RWPE2 (cell line): ENCODE measurements at places on chromosomes 1 and 21.

DNA sequence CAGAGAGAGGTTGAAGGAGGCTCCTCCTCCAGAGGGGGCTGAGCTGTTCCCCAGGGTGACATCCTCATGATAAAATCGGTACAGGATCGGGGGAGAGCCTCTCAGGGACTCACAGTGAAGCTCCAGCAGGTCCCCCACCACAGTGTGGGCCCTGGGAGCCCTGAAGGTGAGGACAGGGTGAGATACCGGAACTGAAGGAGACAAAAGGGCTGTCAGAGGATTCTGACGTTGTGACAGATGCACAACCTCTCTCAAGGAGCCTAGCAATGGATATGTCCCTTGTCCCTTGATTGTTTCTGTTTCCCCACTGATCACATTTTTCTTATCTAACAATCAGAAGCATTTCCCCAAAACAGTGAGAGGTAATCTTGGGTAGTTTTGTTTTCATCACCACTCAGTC, 5.2 kb downstream of the FCRL3 start:
- no peak for DNase-seq

GRCh38 chr1:228765168-228765946, 30.1 kb downstream of the RHOU start:
- no peak for DNase-seq

- no peak for DNase-seq
These were observed 294.1 kb downstream of the SIPA1L2 start for GRCh38 chr1:232335741-232336293.

DNA sequence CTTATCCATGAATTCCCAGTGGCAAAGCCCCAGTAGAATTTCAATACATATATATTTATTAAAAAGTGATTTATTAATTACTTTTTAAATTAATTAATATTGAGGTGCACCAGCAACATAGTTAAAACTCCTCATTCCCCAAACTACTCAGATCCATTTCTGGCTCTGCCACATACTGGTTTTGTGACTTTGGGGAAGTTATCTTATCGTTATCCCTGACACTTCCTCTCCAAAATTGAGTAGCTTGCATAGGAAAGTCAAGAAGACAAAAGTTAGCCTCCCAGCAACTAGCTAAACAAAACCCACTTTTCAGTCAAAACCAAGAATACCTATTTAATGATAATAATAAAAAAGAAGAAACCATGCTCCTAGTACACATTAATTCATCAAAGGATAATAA, 35.9 kb downstream of the TCP10L start:
- no peak for DNase-seq

- DNase-seq: no peak
These were observed 49.6 kb upstream of the IRF2BP2 start for GRCh38 chr1:234659538-234659937.

GRCh38 chr1:42737257-42737656, 2.8 kb downstream of the CLDN19 start:
- DNase-seq: no peak

DNA sequence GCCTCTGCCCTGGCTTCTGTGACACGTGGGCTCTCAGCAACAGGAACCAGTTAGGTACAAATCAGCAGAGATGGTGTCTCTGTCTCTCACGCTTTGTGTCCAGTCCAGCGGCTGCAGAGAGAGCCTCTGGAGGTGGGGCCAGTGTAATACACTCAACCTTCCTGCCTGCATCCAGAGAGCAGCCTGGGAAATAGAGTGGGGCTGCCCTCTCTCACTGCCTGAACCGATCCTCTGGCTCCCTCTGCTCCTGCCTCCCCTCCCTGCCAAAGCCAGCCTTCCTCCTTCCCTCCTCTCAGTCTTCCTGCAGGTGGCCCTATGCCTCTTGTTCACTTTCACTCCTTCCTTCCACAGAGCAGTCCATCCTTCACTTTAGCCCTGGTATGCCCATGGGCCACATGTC, at the start of gene ZNF648:
TSS of gene ZNF648 (minus strand) at position 119 of the 400 bp plus-strand sequence. CDS start 3,702 bp downstream, outside the sequence.
- no peak for DNase-seq

- no peak for DNase-seq
These were observed 138.5 kb upstream of the ZNHIT6 start for GRCh38 chr1:85846706-85847105.

- DNase-seq: no peak
These were observed 2.4 kb upstream of the IBA57 start for GRCh38 chr1:228163007-228163753.

DNA sequence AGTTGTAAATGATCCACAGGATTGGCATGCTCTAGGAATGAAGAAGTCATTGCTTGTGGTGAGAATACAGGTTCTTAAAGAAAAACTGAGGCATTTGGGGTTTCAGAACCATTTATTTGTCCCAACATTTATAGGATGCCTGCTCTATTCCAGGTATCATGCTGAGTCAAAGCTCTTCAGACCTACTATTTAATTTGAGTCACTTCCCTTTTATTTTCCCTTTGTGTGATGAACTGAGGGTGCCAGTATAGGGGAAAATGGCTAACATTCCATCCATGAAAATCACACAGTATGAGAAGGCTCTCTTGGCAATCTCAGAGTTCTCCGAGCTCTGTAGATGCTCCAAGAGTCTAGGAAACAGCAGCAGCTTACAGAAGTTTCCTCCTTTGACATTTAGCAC, 110.4 kb downstream of the RNF220 start:
- no peak for DNase-seq

- no peak for DNase-seq
These were observed 9.8 kb upstream of the MYSM1 start for GRCh38 chr1:58709540-58710175.

GRCh38 chr1:76705560-76705959, 161.7 kb upstream of the ST6GALNAC5 start:
- DNase-seq: no peak

DNA sequence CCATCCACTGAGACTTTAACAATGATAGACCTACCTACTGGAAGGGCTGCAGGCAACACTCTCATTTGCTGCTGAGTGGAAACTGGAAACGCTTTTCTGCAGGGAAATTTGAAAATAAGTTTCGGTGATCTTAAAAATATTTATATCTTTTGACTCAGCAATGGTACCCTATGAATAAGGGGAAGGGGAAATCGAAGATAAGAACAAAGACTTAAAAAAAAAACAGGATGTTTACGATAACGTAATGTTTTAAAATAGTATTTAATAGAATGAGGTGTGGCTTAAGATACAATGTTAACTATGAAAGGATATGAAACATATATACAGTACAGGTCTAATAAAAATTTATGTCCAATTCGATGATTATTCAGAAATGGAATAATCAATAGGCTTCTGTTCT, 34.8 kb upstream of the CSF1 start:
- no peak for DNase-seq

GRCh38 chr1:30757352-30758120, at the start of gene LAPTM5:
Gene LAPTM5 (minus strand): TSS chr1:30757774. CDS start chr1:30757745, 29 bp downstream.
- no peak for DNase-seq

DNA sequence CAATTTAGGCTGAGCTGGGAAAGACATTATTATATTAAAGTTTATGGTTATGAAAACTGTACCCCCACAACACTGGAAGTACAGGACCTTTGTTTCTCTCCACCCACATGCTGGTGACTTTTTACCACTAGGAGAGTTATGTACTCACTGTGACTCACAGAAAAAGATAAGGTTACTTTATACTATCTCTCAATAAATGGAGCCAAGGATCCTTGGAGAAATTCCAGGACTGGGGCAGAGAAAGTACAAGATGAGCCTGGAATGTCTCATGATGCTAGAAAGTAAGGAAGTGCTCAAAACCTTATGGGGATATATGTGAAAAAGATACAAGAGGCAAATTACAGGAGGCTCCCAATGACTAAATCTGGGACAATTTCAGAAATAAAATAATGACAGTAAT, 63.9 kb upstream of the C1orf105 start:
- DNase-seq: no peak

DNA sequence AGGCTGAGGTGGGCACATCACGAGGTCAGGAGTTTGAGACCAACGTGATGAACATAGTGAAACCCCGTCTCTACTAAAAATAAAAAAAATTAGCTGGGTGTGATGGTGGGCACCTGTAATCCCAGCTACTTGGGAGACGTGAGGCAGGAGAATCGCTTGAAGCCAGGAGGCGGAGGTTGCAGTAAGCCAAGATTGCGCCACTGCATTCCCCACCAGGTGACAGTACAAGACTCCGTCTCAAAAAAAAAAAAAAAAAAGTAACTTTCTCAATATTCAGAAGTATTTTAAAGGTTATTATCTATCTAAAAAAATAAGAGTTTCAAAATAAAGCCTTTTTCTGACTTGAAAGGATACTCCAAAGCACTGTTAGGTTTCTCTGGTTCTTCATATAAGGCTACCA, 5.9 kb downstream of the MYCBP start:
- DNase-seq: no peak

DNA sequence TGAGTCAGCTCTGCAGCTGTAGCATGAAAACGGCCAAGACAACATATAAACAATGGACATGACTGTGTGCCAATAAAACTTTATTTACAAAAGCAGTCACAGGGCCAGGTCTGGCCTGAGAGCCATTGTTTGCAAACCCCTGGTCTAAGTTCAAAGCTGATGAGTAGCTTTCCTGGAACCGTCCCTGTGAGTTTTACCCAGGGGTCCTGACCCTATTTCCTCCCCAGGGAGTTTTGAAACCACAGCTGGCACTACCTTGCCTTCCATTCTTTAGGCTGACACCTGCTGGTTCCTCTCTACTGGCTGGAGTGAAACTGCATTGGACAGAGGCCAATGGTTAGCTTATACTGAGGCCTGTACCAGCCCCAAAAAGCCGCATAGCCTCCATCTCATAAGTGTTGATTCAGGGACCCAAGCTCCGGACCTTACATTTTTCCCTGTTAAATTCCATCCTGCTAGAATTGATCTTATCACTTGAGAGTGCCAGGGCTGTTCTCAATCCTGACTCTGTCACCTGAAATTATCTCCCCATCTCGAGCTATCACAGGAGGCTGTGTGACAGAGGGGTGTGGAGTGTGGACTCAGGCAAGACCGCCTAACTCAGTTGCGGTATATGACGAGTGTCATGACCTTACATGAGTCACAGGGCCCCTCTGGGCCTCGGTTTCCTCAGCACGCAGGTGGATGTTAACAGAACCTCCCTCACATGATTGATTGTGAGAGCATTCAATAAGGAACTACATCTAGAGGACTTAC, 343.6 kb downstream of the NPHP4 start:
- DNase-seq: no peak

- no peak for DNase-seq
These were observed 19.0 kb upstream of the MGST3 start for GRCh38 chr1:165612062-165612461.

DNA sequence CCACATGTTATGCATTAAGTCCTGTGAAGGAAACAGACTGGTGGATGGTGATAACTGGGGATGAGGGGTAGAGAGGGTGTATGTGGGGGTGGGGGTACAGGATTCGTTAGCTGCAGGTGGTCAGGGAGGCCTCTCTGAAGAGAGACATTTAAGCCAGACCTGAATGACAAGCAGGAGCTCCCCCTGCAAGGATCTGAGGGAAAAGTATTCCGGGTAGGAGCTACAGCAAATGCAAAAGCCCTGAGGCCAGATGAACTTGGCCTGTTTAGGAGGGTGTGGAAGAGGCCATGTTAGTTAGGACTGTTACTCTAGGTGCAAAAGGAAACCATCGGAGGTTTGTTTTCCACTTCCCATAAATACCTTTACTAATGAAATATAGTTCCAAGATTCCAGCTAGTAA, 9.9 kb downstream of the ARHGEF10L start:
- no peak for DNase-seq

GRCh38 chr1:63323865-63324778, 1.8 kb downstream of the FOXD3 start:
- no peak for DNase-seq

- no peak for DNase-seq
These were observed 296.0 kb downstream of the HHAT start for GRCh38 chr1:210624722-210625121.

GRCh38 chr1:39344394-39345154, 140.1 kb downstream of the MACF1 start:
- no peak for DNase-seq

GRCh38 chr1:153678519-153679336, at the start of gene NPR1:
Gene NPR1 (plus strand): TSS chr1:153678688. CDS start chr1:153679109, 421 bp downstream.
- DNase-seq: no peak

GRCh38 chr1:234925440-234926263, 203.0 kb downstream of the TOMM20 start:
- no peak for DNase-seq

GRCh38 chr1:7644961-7645750, 125.9 kb upstream of the VAMP3 start:
- no peak for DNase-seq

GRCh38 chr1:33586106-33586505, 113.7 kb downstream of the ZSCAN20 start:
- DNase-seq: no peak

GRCh38 chr1:111737216-111738132, 1.7 kb downstream of the INKA2 start:
- no peak for DNase-seq

DNA sequence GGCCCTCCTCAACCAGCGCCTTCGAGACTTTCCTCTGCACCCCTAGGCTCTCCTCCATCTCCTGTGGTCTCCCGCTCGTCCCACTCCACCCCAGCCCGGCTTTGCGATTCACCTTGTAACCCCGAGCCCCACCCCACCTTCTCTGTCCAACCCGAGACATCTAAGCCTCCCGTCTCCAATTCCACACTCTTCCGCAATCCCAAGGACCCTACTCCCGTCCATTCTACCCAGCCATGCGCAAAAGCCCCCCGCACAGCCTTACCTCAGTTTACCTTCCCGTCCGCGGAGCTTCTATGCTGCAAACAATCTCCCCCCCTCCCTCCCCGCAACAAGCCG, 174 bp downstream of the SH3BP5L start:
- no peak for DNase-seq

DNA sequence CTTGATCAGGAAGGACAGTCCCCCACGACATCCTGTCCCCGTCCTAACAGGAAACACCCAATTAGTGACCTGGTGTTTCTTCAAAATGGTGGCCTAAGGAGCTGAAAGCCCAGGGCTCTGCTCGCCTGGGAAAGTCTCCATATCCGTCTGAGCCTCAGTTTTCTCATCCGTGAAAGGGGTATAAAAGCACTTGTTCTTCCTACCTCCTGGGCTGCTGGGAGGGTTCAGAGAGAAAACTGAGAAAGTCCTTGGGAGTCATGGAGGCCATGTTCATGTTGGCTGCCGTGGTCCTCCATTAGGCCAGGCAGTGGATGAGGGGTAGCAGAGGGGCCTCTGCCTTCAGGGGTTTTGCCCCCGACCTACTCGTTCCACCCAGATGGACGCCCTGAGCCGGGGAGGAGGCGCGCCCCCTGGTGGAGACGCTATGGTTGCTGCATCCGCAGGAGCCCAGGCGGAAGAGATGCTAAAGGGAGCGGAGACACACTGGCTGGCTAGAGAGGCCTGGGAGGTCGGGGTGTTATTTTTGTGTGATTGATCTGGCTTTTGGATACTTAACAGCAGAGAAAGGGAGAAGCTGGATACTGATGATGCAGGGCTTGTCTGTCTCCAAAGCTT, 113.5 kb downstream of the PRDM2 start:
- no peak for DNase-seq

DNA sequence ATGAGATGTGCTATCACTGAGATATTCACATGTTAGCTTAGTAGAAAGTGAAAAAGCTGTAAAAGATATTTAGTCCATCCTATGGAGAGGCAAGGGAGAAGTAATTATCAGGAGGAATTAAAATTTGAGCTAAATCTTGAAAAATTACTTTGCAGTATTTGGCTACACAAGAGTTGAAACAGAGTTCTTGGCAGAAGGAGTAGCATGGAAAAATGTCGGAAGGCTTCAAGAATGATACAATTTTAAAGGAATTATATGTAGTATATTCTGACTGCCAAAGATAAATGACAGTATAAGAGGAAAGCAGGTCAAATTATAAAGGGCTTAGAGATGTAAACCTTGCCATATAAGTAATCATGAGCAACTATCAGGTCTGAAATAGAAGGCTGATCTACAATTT, 518.9 kb downstream of the BRINP3 start:
- no peak for DNase-seq
